Hematopoietic multipotent progenitor cell treated with erythropoietin and hydrocortisone succinate and interleukin-3 and kit ligand, for 8 days (in vitro differentiated cells): ENCODE measurements at places on chromosomes 16 and 17.

DNA sequence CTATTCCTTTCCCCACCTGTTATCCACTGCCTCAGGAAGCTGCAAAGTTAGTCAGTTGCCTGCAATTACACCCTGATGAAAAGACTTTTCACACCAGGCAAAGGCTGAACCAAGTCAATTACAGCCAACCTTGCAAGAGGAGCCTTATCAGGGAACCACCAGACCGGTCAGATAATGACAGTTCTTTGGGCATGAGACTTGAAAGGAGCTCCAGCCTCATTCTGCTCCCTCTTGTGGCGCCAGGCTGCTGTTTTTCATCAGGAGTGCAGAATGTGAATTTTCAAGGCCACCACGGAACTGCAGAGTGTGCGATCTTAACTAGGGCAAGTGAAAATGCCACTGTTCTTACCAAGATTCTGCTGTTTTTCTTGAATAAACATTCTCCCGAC, 22.5 kb downstream of the DNAI2 start:
- peak; percentile 99 for DNase-seq

GRCh38 chr17:27295945-27296344, 2.0 kb downstream of the WSB1 start:
- no peak for DNase-seq

DNA sequence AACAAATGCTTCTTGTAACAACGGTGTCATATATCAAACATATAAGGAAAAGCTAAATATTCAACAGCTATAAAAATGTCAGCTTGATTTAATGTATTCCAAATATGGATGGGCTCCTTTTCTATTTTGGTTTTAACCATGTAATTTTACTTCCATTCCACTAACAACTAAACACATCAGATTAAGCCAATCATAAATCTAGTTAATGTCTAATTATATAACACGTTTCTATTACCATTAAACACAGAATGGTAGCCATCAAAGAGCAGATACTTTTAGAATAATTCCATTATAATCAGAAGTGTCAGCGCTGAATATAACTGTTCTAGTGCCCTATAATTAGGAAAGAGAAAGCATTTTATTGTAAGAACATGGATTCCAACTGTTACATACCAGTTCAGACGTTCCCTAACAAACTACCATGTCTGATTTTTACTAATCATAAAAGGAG, 10.0 kb downstream of the CMC2 start:
- DNase-seq: no peak

- no peak for DNase-seq
These were observed 283.7 kb downstream of the CPPED1 start for GRCh38 chr16:12519986-12520385.
